ENCODE measurements at places on chromosomes 11 and 22.
A peak's percentile ranks its signal among the peaks of the same experiment; 100 is the strongest.

DNA sequence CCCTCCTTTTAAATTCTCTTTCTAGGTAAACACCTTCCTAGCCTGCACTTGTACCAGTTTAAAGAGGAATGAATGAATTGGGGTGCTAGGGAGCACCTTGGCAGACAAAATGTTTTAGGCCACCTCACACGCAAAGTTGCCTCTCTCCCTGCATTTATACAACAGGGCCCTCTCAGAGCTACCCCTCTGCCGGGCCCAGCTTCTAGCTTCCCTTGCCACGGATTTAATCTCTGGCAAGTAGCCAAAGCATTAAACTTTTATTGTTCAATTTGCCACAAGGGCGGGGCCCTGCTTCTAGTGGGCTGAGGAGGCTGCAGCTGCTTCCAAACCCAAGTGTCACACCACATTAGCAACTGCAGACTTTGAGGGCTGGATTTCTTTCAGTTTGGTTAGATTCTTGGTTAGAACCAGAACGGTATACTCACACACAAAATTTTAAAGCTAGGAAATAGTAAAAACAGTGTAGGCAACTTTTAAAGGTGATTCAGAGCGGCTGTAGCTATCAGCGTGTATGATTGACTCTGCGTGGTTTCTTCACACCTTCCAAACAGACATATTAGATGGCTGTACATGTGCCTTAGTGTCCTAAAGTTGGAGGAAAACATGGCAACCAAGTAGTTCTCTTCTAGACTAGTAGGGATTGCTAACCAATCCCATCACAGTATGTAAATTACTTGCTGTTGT is 6.5 kb downstream of the KREMEN1 start:
- peak; percentile 62 for DNase-seq

DNA sequence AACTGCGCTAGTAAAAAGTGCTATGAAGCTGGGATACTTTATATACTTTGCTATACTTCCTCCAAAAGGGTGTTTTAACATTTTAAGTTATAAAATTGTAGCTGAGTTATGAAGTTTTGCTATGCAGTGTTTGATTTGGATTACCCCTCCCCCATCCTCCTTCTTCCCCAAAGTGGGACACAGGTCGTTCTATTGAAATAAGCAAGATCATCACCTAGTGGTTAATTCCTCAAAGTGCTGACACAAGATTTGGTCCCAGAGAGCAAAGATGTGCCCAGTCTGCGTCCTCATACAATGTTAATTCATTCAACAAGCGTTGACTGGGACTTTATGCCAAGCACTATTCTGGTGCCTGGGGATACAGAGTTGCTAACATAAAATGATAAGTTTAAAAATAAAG is 78.5 kb downstream of the SPON1 start:
- no peak for DNase-seq

- no peak for DNase-seq
These were observed 470.5 kb downstream of the MIAT start for GRCh38 chr22:27127911-27128310.

- no peak for DNase-seq
These were observed 657 bp downstream of the ELMOD1 start for GRCh38 chr11:107591378-107592230.

DNA sequence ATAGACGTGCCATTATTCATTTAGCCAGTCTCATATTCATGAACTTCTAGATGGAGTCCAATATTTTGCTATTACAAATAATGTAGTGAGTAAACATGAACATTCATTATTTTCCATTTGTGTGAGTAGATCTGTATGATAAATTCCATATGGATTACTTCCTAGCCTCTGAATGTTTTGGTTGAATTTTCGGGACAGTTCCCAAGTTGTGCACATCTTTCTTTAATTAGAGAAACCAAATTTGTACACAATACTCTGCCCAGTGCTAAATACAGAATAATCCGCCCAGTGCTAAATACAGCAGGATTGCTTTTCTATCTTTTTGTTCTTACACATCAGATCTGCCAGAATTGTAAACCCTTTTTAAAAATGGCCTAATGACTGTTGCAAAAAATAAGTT is 17.1 kb upstream of the APLP2 start:
- DNase-seq, result no peak

GRCh38 chr22:44895296-44896055 is 114.3 kb downstream of the PHF21B start:
- DNase-seq, result no peak

- DNase-seq, result no peak
These were observed 21.7 kb upstream of the SMCO4 start for GRCh38 chr11:93564895-93565294.

DNA sequence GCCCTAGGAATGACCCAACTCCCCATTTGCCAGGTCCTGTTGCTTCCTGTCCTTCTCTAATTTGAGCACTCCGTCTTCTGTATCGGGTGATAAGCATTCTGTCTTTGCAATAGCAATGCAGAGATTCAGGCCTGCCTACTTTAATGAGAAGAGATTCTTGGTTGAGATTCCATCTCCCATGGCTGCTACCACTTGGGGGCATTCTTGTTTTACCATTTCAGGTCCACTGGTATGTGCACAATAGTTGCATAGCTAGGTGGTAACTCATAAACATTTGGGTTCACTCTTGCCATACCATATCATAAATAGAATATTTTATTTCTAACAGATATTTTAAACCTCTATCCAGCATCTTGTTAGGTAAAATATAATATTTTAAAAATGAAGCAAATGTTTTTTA is 34.4 kb upstream of the CALCB start:
- no peak for DNase-seq

- no peak for DNase-seq
These were observed 89.1 kb upstream of the MTNR1B start for GRCh38 chr11:92880381-92880780.

GRCh38 chr11:65440831-65441499 is 18.4 kb downstream of the NEAT1 start:
- DNase-seq, result no peak

DNA sequence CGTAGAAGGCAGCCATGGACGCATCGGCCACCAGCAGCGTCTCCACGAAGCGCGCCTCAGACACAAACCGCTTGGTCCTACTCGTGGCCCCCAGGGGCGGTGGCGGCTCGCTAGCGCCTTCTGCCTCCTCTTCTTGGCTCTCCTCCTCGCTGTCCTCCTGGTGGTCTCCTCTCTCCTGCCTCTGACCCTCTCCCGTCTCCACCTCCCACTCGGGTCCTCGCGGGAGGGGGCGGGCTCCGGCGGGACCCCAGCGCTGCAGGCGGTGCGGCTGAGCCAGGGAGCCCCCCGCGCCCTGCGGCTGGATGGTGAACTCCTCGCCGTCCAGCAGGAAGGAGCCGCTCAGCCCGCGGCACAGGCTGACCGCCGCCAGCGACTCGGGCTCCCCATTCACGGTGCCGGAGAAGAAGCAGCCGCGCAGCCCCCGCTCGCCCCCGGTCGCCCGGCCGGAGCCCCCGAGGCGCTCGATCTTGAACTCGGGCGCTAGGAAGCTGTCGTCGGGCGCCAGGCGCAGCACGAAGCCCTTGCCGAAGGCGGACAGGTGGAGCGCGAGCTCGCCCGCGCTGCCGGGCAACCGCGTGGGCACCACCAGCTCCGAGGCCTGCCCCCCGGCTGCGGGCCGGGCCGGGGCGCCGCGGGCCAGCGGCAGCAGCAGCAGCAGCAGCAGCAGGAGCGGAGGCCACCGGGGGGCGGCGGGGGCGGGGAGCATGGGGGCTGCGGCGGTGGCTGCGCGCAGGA is 661 bp downstream of the ADAMTS8 start:
- no peak for DNase-seq

DNA sequence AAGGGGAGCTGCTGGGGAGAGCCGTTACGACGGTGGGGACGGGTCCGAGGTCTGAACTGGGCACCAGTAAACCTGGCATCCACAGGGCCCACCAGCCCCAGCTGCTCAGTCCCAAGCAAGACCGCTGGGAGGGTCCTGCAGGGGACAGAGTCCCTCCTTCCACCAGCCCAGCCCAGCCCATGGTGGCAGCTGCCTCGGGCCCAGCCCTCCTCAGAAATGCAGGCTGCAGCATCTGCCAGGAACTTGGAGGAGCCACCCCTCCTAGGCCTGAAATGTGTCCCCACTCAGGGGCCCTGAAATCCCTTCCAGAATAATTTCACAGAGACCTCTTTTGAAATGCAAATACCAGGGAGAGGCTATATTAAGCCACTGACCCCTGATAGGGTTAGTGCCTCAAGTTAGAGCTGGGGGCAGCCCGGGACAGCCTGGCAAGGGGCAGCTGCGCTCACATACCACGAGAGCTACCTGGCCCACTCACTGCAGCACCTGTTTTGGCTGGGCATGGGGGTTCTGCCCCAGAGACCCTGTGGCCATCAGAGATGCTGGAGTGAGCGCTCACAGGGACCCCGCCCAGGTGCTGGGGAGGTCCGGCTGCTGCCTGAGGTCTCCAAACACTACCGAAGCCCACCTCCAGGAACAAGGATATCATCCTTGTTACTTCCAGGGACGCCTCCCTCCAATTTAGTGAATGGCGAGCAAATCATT is 53.1 kb downstream of the CELSR1 start:
- DNase-seq, result no peak

- no peak for DNase-seq
These were observed 1.1 kb downstream of the EXT2 start for GRCh38 chr11:44096360-44097185.

GRCh38 chr11:115699733-115700132 is 195.5 kb upstream of the CADM1 start:
- no peak for DNase-seq

- DNase-seq, result no peak
These were observed 54.8 kb upstream of the SPON1 start for GRCh38 chr11:13907678-13908077.

DNA sequence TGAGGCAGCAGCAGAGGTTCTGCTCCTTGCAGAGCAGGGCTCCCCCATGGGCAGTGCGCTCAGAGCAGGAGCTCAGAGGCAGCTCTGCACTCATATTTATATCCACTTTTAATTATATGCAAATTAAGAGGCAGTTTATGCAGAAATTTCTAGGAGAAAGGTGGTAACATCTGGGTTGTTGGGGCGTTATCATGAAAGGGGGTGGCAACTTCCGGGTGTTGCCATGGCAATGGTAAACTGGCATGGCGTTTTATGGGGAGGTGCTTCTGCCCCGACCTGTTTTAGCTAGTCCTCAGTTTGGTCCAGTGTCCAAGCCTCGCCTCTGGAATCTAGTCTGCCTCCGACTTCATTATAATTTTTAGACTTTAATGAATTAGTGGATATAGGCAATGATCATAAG is 1191.7 kb downstream of the TBC1D22A start:
- no peak for DNase-seq

- no peak for DNase-seq
These were observed 24.9 kb downstream of the APLP2 start for GRCh38 chr11:130094614-130095013.

GRCh38 chr22:46018859-46019258 is 41.9 kb upstream of the WNT7B start:
- no peak for DNase-seq

DNA sequence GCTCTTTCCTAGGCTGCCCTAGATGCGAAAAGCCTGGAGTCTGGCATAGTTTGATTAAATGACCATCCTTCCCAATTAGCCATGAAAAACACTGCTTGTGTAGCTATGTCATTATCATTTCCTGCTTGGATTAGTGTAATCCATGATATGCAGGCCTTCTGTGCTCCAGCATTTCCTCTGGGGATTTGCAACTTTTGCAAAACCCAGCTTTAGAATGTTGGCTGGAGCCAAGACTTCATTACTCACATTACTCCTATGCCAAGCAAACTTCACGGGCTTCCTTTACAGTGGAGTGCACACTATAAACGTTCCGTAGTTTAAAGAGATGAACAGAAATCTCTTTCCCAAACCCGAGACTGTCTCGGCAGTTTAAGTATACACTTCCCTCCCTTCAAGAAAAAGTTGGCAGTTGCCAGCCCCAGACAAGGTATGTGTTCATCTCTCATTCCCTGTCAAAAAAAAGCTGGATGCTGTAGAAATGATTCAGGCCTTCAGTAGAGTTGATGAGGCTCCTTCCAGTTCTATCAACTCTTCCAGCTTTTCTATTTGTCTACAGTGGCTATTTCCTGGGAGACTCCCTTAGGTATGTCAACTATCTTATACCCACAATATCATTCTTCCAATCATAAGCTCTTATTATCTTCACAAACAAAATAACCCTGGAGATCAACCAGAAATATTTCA is 180.0 kb downstream of the MAML2 start:
- DNase-seq, result no peak

DNA sequence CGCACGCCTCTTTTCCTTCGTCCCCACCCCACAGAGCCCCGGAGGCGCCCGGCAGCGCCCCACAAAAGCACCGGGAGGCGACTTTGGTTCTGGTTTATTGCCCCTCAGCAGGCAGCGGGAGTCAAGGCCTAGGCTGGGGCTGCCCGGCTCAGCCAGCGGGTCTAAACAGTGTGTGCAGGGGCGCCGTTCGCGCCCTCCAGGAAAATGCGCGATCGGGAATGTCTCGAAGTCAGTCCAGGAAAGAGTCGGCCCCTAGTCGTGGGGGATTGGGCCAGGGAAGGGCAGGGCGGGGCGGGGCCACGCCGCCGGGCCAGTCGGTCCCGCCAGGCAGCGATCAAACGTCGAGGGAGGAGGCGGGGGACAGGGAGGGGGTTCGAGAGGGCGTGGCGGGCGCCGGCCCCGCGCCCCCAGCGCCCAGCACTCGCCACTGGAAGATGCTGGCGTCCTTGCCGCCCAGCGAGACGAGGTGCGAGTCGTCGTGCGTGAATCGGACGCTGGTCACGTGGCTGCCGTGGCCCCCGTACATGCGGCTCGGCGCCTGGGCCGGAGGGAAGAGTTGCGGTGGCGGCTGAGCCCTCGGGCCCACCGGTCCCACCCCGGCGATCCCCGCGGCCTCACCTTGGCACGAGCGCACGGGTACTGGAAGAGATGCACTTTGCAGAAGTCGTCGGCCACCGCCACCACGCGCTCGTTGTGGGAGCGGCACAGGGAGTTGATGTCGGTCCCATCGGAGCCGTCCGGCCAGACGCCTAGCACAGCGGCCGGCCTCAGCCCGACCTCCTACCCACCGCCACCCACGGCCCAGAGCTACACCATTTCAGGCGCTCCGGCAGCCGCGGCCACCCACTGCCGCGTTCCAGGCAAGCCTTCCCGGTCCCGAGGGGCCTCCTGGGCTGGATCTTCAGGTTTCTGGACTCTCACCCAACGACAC is 741 bp upstream of the MTA2 start:
- no peak for DNase-seq

DNA sequence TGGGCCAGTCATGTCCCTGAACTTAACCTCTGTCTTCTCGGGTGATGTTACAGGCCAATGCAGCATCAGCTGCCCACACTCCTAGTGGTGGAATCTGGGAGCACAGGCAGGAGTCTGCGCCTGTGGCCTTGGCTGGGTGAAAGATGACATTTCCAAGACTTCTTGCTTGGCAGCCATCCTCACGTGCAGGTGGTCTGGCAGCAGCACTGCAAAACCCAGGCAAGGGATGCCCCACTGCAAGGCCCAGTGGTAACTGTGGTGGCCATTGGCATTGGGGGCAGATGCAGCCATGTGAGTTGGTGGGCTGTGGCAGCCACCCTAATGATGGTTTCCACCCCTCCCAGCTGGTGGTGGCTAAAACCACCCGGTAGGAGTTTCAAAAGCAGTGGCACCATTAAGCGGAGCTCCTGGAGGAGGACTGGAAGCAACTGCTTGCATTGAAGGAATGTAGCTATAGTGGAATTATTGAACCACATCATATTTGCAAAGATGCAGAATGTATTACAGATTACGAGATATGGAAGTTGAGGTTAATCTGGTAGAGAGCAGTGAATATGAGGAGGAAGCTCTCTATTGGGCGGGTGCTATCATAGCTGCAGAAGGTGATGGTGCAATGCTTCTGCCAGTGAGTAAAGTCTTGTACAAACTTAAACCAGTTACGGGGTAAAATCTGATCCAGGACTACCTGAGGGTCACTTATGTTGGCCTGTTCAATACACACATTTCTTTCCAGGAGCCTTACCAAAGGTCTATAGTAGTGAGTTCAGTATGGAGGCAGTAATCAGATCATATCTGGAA is 120.7 kb upstream of the TOP3B start:
- DNase-seq, result no peak

- no peak for DNase-seq
These were observed 9.7 kb upstream of the SIK3 start for GRCh38 chr11:117107701-117108590.

All from NCI-H1436 treated with DMSO at 0.1 percent for 48 hours (cell line).